ENCODE measurements at places on chromosomes 7 and 10.

GRCh38 chr7:43289826-43290225, 177.4 kb downstream of the HECW1 start:
- no peak for DNase-seq

DNA sequence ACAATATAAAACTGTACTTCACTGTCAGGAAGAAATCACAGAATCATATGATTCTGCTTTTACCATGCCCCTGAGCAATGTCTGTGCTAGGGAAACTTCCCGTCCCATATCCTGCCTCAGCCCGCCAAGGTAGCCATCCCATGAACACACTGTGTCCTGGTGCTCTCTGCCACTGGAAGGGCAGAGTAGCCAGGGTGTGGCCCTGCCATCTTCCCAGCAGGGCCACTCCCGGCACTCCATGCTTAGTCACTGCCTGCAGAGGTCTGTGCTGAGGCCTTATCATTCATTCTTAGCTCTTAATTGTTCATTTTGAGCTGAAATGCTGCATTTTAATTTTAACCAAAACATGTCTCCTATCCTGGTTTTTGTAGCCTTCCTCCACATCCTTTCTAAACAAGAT, 31.8 kb downstream of the AP3M1 start:
- no peak for DNase-seq

DNA sequence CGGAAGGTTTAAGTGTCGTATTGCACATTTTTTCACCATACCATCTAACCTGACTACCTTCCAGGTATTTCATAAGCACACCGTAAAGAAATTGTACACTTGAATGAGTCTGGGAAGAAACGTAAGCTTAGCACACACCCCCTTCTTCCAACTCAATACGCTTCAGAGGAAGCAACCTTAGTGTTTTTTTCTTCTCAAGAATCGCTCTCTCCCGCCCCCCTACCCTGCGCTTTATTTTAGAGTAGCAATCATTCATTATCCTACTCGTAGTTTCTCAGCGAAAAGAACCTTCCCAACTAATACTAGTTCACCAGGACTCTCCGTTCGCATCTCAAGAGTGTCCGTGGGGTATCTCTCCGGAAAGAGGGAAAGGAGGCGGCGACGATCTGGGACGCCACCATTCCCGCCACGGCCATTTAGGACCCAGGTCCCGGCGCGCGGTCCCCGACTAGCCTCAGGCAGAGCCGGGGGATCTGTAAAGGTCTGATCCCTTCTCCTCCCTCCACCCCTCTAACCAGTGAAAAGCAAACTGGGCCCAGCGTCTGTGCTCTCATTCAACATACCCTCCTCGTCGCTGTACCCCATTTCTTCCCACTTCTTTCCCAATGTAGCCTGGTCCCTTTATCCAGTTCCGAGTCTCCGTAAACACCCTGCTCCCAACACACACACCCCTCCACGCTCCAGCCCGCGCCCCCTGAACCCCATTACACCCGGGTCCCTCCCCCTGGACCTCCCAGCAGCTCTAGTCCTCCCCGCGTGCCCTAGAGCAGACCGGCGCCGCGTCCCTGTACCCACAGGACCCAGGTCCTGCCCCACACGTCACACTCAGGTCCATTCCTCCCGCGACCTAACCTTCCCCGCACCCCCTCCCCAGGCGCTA, 16.0 kb downstream of the MYOZ1 start:
- DNase-seq, result no peak

DNA sequence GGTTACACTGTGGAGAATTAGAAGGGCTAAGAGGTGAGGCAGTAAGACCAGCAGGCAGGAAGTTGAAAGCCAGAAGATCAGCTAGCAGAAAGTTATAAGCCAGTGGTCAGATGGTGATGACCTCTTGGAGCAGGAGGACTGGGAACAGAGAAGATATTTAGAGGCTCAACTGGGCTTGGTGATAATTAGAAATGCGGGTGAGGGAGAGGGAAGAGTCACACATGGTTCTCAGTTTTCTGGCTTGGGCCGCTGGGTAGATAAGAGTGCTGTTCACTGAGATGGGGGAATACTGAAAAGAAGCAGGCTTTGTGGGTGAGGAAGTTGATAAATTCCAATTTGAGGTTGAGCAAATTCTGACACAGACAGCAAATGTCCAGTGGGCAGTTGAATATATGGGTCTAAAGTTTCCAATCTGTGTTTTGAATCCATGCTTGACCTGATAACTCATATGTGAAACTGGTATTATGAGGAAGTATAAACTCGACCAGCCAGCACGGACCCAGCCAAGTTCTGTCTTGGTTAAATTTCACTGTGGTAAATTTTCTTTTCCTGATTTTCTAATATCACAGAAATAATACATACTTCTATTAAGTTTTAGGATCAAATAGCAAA, 22.7 kb downstream of the LSMEM1 start:
- DNase-seq, result no peak

- DNase-seq, result no peak
These were observed 14.3 kb downstream of the AQP1 start for GRCh38 chr7:30925913-30926312.

DNA sequence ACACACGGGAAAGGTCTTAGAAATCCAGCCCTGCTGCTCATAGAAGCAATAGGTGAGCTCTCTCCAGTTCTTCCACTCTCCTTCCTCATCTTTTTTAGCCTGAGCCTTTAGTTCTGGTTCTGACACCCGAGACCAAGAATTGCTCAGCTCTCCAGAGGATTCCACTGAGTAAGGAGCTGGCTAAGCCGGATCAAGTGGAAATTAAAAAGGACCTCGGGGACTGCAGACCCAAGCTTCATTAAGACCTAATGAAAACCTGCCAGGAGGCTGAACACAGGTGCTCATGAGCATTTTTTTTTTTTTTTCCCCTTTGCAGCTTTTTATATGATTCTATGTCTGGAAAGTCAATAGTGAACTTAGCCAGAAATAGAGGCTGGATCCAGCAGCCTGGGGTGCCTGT, 1176.0 kb upstream of the AUTS2 start:
- DNase-seq, result no peak

- DNase-seq, result no peak
These were observed 4.8 kb downstream of the LAMB1 start for GRCh38 chr7:107998150-107998549.

DNA sequence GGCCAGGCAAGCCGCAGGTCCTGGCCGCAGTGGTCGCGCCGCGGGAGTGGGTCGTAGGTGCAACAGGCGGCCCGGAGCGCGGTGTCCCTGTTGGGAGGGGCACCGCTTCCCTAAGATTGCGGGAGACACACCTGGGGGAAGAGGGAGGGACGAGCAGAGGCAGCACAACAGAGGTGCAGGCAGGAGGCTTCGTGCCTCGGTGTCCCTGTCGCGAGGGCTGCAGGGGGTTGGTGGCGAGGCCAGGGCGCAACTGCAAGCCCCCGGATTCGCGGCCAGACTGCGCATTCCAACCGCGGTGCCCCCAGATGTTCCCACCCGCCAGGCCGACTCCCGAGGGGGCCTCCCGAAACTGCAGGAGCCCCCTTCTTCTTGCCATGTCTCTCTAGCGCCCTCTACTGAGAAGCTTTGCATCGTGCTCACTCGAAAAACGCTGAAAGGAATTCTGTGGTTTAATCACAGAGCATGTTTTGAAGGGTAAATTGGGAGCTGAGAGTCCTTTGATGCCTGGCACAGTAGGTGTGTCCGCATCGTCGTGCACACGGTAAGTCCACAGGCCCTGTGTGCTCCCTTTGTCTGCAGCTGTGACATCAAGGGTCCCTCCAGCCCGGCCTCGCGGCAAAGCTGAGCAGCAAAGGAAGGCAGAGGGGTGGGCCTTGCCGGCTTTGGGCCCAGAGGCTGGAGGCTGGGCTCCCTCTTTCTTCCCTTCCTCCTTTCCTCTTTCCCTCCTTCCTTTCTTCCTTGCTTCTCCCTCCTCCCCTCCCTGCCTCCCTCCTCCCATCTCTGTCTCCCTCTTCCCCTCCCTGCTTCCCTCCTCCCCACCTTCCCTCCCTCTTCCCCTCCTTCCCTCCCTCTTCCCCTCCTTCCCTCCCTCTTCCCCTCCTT, 6.2 kb upstream of the MBL2 start:
- no peak for DNase-seq

GRCh38 chr7:22426463-22427094, 69.6 kb upstream of the RAPGEF5 start:
- no peak for DNase-seq

DNA sequence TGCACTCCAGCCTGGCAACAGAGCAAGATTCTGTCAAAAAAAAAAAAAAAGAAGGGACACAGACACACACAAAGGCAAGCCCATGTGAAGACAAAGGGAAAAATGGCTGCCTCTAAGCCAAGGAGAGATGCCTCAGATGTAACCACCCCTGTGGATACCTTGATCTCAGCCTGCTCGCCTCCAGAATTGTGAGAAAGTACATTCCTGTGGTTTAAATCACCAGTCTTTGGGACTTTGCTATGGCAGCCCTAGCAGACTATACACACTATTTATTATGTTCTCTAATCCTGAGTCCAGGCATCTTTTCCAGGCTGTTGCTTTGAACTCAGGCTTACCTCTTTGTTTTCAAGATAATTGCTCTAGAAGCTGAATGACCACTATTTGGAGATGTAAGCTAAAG, 494.3 kb downstream of the GALNT17 start:
- no peak for DNase-seq

DNA sequence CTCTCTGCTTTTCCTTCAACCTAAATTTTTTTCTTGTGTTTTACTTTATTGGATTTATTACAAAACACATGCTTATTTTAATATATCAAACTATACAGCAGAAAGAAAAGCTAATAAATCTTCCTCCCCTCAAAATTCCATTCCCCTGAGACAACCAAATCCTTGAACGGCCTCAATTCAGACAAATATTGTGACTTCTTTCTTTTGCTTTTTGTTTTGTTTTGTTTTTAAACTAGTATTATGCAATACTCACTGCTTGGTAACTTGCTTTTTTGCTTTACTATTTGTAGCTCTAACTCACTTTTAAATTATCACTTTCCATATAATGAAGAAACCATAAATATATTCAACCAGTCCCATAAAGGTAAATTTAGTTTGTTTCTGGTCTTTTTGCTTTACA, 59.4 kb upstream of the CDK1 start:
- peak; percentile 10 for DNase-seq

DNA sequence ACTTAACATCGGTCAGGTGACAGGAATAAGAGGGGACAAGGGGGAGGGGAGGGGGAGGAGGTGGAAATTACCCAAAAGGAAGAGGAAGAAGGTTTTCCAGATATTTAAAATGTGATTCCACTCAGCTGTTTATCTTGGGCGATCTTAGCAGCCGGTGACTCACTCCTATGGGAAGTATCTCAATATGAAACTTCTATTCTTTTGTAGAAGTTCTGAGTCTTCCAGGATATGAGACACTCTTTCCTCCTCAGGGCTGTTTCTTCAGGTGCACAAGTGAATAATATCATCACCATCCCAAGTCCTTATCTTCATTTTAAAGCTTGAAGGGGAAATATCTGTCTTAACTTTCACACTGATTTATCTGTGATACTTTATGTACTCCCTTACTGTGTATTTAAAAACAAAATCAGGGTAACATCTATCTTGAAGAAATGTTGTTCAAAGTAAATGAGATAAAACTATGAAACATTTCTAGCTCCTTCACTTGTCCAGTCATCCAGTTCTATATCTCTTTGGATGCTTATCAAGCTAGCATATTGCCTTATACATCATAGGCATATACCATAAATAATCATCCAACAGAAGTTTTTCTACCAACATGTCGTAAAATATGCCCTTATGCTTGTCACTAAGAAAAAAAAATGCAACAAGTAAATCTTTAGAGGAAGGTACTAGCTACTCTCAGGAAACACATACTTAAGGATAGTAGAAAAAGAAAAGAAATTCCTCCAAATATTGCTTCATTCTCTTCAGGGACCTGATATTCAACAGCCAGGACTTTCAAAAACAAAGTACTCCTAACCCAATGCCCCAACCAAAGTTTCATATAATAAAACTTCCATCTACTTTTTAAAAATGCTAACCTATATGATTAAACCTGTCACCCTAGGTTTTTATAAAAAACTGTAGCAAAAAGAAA, 13.7 kb downstream of the DOCK4 start:
- DNase-seq, result no peak

DNA sequence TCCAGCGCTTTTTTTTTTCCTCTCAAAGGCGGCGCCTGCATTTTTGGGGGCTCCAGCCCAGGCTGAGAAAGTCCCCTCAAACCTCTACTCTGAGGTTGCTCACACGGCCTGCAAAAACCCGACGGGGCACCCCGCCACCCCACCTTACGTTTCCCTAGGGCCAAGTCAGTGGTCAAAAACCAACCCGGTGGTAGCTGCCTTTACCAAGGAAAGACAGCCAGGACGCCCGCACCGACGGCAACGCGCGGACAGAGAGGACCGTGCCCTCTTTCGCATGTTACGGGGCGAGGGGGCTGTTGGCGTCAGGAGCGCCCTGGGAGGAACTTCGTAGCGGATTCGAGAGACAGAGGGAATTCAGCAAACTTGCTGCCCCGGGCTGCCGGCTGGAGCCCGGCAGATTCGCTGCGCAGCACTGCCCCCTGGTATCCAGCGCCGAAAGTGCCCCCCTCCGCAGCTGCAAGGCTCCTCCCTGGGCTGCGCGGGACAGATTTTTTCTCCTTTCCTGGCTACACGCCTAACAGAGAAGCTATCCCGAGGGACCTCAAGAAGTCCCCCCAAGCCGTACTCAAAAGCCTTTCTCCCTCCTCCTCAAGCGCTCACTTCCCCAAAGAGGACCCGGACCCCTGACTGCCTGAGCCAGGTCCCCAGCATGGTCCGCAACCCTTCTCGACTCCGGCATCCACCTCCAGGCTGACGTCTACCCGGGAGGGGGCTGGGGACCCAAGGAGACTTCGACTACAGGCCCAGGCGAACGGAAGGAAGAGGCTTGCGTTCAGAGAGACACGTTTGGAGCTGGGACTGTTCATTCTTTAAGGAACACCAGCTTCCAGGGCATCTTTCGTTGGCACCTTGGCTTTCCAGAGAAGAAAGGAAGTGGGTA, 27.7 kb upstream of the VAX1 start:
- DNase-seq, result no peak

Data from non-pigmented ciliary epithelial cell (primary cell).